ENCODE measurements at places on chromosomes 6 and 20.
A peak's percentile ranks its signal among the peaks of the same experiment; 100 is the strongest.

- no peak for DNase-seq
Observed at GRCh38 chr6:6565069-6565468, 23.5 kb upstream of the LY86 start.

DNA sequence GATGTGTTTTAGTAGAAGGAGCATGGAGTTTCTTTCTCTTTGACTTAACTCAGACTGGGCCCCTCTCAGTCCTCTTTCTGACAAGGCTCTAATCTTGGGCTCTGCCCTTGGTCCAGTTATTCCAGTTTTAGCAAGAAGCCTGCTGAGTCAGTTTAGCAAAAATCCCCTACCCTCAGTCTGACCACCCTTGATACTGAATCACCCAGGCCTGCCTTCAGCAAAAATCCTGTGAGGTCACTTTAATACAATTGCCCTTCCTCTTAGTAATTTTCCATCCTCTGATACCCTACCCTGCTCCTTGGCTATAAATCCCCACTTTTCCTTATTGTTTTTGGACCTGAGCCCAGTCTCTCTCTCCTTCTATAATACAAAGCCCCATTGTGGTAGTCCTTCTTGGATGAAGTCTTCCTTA is 326.7 kb upstream of the NOX3 start:
- no peak for DNase-seq

- no peak for DNase-seq
Observed at GRCh38 chr20:62149532-62150309, 6.2 kb downstream of the SS18L1 start.

DNA sequence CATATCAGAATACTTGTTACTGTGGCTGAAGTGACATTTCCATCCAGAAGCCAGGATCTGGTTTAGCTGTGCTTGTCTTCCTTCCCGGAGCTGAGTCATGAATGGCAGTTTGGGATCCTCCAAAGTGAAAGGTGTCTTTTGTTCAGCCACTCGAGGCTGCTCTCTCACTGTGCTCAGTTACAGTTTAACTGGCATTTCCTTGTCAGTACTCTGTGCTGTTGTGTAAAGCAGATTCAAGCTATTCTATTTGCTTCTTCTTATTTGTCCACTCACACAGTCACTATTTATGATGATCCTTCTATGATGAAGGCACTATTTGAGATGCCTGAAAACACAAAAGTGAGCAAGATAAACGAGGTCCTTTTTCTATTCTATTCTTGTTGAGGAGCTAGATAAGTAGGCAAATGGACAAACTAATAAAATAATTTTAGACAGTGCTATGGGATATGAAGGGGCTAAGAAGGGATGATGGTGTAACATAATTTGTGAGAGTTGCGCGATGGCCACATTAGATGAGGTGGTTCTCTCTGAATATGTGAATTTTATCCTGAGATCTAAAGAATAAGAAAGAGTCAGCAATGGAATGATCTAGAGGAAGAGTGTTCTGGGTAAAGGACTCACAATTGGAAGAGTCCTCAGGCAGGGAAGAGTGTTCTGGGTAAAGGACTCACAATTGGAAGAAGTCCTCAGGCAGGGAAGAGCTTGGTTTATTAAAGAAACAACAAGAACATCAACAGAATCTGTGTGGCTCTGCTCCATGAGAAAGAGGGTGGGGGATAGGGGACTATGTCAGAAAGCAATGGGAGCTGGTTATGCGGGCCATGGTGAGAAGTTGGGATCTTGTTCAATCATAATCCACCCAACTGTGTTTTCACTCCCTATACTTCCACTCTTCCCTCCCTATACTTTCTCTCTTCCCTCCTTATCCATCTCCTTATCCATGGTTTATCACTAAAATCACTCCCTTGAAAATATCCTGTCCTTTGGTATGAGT is 40.1 kb downstream of the CYP24A1 start:
- peak; percentile 4 for DNase-seq

DNA sequence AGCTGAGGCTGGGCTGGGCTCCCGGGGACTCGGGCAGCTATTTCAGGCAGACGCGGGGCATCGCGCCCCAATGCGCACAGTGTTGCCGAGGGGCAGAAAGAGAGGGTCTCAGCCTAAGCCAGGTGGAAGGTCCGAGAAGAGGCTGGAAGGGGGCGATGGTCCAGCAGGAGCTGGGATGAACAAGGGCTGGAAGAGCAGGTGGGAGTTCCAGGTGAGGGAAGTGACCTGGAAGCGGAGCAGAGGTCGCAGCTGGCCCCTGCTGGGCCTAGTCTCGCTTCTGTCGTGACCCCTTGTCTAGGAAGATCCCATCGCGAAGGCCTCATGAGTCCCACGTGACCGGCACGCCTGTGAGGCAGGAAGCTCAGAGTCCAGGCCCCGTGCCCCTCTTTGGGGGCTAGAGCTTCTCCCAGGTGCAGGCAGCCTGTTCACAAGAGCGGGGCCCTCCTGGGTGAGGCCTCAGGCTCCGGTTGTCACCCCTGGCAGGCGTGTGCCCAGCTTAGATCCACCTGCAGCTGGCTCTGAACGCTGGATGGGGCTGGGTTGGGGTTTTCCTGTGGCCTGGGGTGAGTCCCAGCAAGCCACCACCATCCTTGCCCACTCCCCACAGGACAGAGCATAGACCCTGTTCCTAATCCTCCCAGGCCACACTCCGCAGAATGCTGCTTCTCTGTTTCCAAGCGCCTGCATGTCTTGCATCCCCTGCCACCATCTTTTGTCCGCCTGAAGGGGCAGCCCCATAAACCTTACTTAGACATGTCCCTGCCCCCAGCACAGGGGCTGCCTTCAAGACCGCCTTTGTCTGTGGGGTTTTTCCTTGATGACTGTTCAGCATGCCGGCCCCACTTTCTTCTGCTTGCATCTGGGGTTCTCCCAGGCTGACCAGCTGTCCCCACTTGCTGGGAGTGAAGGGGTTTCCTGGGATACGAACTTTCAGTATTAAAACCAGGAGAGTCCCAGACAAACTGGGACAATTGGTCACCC is 15.1 kb downstream of the SLC22A3 start:
- DNase-seq: no peak

- no peak for DNase-seq
Observed at GRCh38 chr6:11163932-11164331, 52.4 kb upstream of the ERVFRD-1 start.

DNA sequence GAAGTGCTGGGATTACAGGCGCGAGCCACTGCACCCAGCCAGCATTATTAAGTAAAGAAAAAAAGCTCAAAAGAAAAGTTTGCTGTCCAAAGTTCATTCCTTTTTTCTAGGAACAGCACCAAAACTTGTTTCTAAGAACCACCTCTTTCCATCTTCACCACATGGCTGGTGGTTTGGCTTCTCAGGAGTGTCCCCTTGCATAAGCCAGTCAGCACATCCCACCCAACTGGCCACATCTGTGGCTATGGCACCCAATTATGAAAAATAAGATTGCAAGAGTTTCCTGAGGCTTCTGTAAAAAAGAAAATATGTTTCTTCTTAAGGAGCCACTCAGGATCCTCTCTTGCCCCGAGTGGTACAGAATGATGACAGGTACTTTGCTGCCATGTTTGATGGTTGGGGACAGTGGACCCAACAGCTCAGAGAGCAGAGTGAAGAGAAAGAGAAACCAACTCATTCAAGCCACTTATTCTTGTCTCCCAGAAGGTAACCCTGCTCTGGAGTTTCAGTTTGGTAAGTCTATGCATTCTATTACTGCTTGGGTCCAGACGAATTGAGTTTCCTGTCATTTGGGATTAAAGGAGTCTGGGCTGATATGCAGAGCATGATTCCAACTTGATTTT is 65.3 kb downstream of the PSMB1 start:
- DNase-seq: no peak

DNA sequence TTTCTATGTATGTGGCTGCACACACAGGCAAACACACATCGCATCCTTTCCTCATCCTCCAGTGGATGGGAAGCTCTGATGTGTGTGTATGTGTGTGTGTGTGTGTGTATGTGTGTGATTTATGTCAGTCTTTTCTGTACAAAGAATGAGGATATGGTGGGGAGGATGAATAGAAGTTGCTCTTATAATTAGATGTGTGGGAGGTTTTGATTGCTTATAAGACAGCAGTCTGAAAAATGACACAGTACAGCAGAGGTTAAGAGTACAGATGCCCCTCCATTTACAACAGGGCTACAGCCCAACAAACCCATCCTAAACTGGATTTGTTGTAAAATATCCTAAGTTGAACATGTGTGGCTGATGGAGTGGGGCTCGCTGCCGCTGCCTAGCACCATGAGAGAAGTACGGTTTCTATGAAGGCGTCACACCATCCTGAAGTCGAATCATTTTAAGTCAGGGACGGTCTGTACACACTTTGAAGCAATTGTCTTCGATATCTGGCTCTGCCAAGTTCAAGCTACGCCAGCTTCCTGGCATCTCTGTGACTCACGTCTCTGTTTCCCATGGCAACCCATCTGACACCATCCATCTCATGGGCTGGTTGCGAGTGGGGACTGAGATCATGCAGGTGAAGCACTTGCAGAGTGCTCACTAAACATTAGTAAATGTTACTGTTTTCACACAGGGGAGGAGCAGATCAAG is 252.6 kb downstream of the MYLK4 start:
- peak; percentile 9 for DNase-seq

- DNase-seq: no peak
Observed at GRCh38 chr6:16764188-16764950, 3.1 kb upstream of the ATXN1 start.

GRCh38 chr20:19706463-19706862 is 51.6 kb upstream of the RIN2 start:
- DNase-seq: no peak

GRCh38 chr20:54195483-54196472 is 12.1 kb upstream of the PFDN4 start:
- DNase-seq: no peak

- no peak for DNase-seq
Observed at GRCh38 chr6:12277386-12277785, 12.8 kb upstream of the EDN1 start.

DNA sequence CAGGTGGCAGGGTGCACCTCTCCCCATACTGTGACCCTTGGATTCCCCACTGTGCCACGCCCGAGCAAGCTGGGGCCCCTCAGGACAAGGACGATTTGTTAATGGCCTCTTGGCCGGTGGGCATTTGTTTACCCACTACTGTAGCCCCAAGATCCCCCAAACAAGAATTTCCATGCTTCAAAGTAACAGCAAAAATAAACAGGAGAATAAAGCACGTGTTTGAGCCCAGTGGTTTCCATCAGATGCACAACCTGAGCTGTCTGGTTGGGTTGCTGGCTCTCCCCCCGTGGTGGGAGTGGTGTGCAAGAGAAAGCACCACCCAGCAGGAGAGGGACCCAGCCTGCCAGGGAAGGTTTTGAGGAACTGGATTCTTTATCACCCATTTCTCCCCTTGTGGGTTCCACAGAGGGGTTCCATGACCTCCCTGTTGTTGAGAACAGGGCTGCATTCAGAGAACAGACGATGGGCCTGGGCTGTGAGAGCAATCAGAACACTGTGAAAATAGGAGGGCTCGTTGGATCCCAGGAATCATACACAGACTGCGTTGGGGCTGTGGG is 4.8 kb downstream of the CD93 start:
- no peak for DNase-seq

DNA sequence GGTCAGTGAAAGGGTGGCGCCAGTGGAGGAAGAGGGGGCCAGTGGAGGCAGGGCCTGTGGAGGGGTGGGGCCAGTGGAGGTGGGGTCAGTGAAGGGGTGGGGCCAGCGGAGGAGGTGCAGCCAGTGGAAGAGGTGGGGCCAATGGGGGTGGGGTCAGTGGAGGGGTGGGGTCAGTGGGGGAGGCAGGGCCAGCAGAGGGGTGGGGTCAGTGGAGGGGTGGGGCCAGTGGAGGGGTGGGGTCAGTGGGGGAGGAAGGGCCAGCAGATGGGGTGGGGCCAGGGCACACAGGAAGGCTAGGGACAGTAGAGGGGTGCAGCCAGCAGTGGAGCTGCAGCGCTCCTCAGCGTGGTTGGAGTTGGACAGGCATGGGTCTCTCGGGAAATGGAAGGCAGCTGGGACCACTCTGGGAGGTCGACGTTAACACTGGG is 18.7 kb downstream of the ADRM1 start:
- no peak for DNase-seq

GRCh38 chr20:57628047-57628961 is 8.1 kb upstream of the ZBP1 start:
- no peak for DNase-seq

All from amygdala (tissue), 56 donors.